ENCODE measurements at places on chromosomes 4 and X.

DNA sequence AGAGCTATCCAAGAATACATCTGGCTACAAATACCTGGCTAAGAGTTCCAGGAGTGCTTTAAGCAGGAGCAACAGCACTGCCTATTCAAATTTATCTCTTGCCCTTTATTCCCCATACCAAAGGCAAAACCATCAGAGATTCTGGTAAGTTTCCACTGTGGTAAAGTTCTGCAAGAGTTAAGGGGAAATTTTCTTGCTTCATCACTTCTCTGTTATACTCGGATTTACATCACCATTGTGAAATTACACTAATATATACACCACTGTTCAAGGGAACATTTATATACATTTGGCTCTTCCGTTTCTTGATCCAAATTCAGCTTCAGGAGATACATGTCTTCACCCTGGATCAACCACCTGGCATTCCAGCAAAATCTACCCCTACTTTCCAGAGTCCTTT, 70.8 kb upstream of the PTPN13 start:
- peak; percentile 35 for DNase-seq

DNA sequence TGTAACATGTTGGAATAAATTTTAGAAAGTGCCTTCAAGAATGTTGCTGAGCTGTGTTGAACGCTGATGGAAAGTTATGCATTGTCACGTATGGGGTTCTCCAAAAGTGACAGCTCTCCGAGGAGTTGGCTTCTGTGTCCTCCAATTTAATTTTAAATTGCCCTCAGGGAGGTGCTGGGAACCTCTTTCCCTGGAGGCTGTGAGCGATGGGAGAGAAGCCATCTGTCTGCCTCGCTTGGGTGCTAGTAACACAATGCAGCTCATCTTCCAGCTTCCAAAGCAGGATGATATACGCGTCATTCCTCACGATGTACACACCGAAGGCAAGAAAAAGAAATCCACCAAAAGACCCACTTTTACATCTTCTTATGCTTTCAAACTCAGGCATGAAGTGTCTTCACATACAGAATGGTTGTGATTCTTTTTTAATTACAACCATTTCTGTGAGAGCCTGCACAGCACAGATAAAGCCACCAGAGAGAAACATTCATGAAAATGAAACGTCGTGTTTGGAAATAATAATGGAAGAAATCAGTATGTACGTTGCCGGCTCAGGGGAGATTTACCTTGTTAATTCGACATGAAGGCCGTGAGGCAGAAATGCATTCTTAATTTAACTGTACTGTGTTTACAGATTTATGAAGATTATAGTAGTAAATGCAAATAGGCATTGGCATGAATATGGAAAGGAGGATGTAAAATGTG, 218.9 kb downstream of the ASMT start:
- DNase-seq, result no peak

DNA sequence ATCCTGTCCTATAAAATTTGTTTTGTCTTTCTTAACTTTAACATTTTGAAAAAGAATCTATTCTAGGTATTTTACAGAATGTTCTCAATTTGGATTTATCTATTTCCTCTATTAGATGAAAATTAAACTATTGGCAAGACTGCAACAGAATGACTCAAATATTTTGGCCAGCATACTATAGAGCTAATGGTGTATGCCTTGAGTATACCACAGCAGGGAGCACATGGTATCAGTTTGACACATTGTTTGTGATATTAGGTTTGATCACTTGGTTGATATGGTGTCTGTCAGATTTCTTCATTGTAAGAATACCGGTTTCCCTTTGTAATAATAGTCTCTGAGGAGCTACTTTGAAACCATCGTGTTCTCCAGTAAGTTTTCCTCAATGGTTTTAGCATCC, 87.8 kb upstream of the NPNT start:
- DNase-seq, result no peak

GRCh38 chr4:169668069-169668721, 47.8 kb downstream of the CLCN3 start:
- DNase-seq, result no peak

- DNase-seq, result peak; percentile 12
Observed at GRCh38 chr4:23590431-23590830, 299.4 kb downstream of the PPARGC1A start.

DNA sequence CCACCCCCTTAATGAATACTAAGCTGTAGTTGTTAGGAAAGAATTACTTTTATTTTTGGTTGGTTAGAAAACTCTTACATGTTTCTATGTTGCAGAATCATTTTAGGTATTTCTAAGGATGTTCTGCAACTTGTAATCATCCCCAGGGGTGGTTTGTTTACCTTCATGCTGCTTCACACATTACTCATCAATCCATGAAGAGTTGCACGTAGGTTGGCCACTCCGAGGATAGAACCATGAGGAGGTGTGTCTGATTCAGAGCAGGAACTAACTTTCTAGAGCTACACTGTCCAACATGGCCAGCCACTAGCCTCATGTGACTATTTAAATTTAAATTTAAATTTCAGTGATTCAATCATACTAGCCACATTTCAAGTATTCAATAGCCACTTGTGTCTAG, 127.2 kb upstream of the FRMPD4 start:
- no peak for DNase-seq

DNA sequence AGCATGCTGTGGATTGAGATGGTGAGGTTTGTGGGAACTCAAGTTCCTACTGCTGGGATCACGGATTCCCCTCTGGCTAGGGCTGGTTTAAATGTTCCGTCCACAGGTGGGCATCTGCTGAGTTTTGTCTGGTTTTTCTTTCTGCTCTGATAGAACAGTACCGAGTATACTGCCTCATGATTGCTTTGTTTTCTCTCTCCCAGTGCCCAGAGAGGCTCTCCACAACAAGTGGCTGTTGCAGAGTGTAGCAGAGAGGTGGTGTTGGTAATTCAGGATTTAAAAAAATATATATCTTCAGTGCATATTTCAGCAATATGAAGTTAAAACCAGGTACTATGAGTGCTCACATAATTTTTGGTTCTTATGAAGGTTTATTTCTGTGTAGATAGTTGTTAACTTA, 213.7 kb downstream of the TEX13C start:
- DNase-seq, result no peak

- no peak for DNase-seq
Observed at GRCh38 chr4:120865985-120866384, 56.5 kb downstream of the PRDM5 start.

DNA sequence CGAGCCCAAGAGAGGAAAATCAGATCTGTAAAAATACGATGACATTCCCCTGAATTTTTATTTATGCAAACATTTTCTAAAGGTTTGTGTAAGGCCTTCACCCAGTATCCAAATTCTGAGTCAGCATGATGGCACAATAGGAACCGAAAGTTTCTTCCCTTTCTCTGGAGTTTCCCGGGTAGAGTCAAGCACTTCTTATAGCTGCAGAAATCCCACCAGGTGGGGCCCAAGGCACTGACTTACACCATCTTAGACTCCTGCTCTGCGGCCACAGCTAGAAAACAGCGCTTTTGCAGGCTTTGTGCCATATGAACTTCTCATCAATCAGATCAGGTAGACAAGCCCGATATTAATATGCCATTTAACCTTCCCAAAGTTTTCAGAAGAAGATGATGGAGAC, 13.4 kb downstream of the LEF1 start:
- peak; percentile 60 for DNase-seq

DNA sequence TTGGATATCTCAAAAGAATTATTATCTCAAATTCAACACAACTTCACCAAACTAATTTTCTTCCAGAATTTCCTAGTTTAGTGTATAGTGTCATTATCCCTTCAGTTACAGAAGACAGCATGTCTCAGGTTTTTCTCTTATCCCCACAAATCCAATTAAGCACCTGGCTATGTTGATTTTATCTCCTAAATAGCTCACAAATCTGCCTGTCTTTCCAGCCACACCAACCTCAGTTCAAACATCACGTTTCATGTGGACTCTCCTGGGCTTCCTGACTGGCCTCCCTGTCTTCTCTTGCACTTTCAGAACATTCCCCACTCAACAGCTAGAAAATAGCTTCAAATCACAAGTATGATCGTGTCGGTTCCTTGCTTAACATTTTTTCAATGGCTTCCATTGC, 14.8 kb downstream of the STK32B start:
- no peak for DNase-seq

DNA sequence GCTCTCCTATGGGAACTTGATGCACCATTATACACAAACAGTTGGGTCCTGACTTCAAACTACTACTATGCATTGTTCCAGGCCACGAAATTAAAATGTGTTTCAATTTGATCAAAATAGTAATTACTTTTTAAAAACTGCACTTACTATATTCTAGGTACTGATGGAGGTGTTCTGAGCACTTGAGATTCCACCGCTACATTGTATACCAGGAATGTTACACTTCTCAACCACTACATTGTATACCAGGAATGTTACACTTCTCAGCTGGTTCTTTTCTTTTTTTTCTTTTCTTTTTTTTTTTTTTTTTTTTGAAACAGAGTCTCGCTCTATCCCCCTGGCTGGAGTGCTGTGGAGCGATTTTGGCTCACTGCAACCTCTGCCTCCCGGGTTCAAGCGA, 77.9 kb downstream of the ELOVL6 start:
- no peak for DNase-seq

DNA sequence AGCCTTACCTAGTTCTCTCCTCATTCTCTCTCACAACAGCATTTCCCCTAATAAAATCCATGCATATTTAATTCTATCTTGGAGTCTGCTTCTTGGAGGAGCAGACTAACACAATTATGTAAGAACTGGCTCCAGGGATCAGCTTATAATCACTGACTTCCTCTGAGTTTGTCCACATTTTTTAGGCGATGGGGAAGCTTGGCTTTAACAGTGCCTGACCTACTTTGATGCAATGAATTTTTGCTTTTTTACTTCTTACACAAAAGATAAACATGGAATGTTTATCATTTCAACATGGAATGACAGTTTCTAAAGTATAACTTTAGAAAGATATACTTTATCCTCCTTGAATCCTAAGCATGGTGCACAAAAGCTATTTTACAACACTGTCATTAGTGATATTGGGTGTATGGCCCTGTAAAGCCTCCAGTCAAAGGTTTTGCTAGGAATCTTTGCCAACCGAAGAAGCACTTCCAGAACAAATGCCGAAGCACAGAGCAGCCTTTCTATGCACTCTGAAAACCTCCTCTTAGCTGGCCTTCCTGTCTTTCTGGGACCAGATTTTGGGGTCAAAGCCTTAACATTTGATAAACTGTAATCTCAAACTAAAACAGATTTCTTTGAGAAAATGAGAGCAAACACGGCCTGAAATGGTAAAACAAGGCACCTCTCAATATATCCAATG, 736 bp downstream of the BDH2 start:
- no peak for DNase-seq

GRCh38 chr4:71066737-71067716, 73.6 kb downstream of the DCK start:
- DNase-seq, result peak; percentile 2

GRCh38 chr4:157128395-157128794, 52.4 kb downstream of the GLRB start:
- DNase-seq, result peak; percentile 4

- no peak for DNase-seq
Observed at GRCh38 chr4:151426513-151426912, 17.5 kb downstream of the FHIP1A start.

- no peak for DNase-seq
Observed at GRCh38 chrX:133468051-133468450, 52.8 kb upstream of the GPC4 start.

DNA sequence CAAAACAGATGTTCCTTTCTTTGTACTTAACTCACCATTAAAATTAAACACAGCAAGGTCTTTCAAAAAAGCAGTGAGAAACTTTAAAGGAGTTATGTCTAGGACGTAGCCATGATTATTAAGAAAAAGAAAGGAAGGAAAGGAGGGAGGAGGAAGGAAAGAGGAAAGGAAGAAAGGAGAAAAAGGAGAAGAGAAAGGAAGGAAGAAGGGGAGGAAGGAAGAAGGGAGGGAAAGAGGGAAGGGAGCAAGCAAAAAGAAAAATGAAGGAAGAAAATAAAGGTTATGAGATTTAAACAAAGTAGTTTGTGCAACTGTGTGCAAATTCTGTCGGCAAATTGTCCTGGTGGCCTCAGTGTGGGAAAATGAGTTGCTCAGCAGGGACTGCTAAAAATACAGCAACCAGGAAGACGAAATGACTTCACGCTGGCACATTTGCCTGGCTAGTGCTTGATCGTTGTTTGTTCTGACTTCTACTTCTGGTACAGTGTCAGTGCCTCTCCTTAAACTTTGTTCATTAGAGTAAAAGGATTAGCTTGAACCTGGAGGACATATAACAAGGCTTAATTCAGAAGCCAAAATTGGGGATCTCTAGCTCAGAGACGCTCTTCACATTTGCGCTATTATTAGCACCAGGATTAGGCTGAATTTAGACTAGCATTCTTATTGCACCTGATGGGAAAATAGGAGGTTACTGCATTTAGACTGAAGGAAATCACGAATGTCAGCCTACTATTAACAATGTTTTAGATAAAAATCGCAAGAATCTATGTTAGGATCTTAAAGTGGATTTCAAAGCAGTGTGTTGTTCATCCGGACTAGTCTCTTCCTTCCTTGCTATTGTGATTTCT, 81.2 kb downstream of the DCK start:
- DNase-seq, result no peak

DNA sequence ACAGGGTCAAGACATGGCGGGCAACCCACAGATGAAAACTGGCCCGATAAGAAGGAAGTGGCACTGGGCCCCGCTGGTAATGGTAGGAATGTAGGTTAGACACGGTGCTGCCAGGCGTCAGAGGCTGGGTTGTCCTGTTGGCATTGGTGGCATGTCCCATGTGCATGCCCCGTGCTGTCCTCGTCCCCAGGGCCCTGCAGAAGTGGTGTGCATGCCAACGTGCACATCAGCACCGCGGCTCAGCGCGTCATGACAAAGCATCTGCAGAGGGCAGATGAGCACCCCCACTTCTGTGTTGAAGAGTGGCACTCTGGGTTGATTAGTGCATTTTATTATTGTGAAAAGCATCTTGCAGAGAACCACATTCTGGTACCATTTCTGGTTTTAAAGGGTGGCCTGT, 35.6 kb downstream of the NELFA start:
- no peak for DNase-seq

GRCh38 chrX:63281465-63281864, 69.7 kb downstream of the SPIN4 start:
- DNase-seq, result no peak

DNA sequence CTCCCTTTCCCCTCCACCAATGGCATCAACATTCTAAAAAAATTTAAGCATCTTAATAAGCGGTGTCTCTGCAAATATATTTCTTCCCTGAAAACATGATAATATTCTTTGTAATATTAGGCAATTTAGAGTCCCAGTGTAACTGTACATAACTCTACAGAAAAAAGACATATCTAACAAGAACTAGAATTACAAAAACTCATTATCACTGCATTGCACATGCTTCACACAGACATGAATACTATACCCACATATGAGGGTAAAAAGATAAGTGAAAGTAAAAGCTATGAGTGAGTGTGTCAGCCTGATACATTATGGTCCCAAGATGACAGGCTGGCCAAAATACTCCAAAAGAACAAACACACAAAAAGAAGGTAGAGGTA, 2.4 kb upstream of the FGB start:
- no peak for DNase-seq

GRCh38 chr4:109444182-109444844, 10.7 kb downstream of the SEC24B start:
- DNase-seq, result peak; percentile 7

GRCh38 chr4:147643616-147644015, 26.4 kb downstream of the TMEM184C start:
- no peak for DNase-seq

All from suppressor macrophage treated with lipopolysaccharide for 1 hour (primary cell).